IMR-90 (cell line): ENCODE measurements at places on chromosomes 4 and X. TPM values are rescaled to one million over a fixed set of nuclear protein-coding genes. Genes with fewer than 3 reads are reported as not detected.

Gene VEGFD
- total RNA-seq, result under 0.01 and 0.18 TPM in 2 replicates

Gene SERTM2
- under 0.01 TPM in 2 replicates for total RNA-seq

Gene ARX
- total RNA-seq, result not detected in 2 replicates

Gene SLC9B1
- total RNA-seq, result 0.18 and 0.28 TPM in 2 replicates

Gene CNGA1
- total RNA-seq, result not detected in 2 replicates

Gene AFP
- 0.56 and 1.3 TPM in 2 replicates for total RNA-seq

Gene SMC1A
- 41.0 and 43.0 TPM in 2 replicates for total RNA-seq

Gene LUZP4
- total RNA-seq, result not detected in 2 replicates
